ENCODE measurements at places on chromosomes 5 and 9.

- DNase-seq = no peak
Observed at GRCh38 chr9:21281275-21281674, 23.8 kb downstream of the IFNA5 start.

DNA sequence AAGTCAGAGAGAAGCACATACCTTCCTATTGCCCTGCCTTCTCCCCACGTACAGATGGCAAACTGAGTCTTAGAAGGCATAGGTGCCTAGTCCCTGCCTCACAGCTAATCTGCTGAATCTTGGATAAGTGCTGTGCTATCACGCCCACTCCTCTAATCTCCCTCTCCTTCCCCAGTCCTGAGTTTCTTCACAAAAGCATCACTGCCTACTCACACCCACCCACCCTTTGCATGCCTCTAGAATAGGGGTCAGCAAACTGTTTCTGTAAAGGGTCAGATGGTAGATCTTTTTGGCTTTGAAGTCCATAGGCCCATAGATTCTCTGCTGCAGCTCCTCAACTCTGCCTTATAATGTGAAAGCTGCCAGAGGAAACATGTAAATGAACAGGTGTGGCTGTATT, 23.2 kb upstream of the JADE2 start:
- DNase-seq = no peak

DNA sequence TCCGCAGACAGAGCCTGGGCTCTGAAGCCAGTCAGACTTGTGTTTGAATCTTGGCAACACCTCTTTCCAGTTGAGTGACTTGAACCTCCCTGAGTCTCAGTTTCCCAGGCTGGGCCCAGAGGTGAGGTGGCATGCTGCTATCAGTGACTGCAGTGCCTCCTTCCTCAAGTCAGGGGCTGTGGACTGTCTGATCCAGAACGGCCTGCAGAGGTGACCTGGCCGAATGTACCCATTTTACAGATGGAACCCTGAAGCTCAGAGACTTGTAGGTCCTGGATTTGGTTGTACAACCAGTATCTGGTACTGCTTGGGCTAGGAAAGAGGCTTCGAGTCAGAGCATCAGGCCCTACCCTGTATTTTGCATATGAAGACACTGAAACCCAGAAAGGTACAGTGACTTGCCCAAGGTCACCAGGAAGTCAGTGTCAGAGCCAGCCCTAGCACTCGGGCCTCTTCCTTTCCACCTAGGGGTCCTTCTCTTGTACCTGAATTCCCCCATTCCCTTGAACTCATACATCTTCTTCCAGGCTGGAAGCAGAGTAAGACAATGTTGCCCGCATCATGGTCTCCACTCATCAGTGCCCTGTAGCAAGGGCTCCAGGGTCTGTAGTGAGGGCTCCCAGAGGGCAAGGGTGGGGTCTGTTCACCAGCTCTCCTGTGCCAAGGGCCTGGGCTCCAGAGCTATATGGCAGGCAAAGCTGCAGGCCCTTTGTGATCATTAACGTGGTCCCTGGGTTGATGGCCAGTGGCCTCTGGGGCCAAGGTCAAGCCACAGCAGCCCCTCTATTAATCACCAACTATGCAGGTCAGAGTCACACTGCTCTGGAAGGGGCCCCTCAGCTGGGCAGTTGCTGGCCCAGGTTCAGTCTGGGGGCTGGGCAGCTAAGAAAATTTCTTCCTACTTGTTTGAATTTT, 28.5 kb downstream of the GSN start:
- DNase-seq = no peak

- DNase-seq = no peak
Observed at GRCh38 chr9:70571258-70571657, 156.8 kb upstream of the KLF9 start.

DNA sequence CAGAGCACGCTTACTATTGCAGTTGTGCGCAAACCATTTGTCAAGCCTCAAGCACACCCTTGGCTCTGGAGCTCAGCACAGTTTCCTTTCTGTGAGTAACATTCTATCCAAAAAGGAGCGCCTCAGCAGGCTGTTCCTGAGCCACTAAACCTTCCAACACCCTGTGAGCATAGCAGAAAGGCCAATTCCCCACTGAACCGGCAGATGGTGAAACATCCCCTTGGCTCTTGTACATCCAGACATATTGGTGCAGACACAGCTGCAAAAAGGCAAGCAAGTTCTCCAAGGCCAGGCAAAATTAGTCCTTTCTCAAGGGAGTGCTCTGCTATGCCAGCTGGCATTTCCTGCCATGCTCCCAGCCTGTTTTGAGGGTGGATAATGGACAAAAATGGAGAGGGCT, 44.1 kb upstream of the CEMIP2 start:
- no peak for DNase-seq

All from activated naive CD8-positive, alpha-beta T cell treated with anti-CD3 and anti-CD28 coated beads, Interleukin-2, amount 50 U/mL, for 24 hours (primary cell).